Lung (tissue), 17 donors: ENCODE measurements at places on chromosomes 12 and 14.

GRCh38 chr12:12880537-12880936 lies 10.8 kb upstream of the GPRC5A start:
- H3K27ac ChIP-seq = no peak overlapping the region
- DNase-seq = no peak
- no peaks in the 10 kb centered on the region for H3K27me3 ChIP-seq
- no peaks in the 10 kb centered on the region for H3K4me1 ChIP-seq

DNA sequence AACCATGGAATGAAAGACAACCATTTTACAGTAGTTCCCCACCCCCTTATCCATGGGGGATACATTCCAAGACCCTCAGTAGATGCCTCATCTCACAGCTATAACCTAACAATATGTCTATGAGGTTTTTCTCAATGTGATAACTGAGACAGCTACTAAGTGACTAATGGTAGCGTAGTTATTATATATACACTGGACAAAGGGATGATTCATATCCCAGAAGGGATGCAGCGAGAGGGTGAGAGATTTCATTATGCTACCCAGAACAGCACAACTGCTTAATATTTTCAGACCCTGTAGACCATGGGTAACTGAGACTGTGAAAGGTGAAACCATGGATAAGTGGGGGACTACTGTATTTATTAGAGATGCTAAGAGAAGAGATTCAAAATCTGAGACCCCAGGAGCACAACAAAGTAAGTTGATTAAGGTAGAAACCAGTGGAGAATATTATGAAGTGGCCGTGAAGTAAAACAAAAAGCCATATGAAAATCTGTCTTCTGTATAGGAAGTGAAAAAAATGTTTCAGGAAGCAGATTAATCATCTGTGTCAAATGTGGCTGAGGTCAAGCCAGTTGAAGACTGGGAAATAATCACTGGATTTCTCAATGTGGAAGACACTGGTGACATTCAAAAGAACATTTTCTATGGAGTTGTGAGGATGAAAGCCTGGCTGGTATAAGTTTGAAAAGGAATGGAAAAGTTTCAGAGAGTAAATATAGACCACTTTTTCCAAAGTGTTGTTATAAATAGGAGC lies 77.2 kb downstream of the RPL10L start:
- no peak overlapping the region for H3K27ac ChIP-seq
- DNase-seq = no peak
- H3K4me3 ChIP-seq = no peak overlapping the region

DNA sequence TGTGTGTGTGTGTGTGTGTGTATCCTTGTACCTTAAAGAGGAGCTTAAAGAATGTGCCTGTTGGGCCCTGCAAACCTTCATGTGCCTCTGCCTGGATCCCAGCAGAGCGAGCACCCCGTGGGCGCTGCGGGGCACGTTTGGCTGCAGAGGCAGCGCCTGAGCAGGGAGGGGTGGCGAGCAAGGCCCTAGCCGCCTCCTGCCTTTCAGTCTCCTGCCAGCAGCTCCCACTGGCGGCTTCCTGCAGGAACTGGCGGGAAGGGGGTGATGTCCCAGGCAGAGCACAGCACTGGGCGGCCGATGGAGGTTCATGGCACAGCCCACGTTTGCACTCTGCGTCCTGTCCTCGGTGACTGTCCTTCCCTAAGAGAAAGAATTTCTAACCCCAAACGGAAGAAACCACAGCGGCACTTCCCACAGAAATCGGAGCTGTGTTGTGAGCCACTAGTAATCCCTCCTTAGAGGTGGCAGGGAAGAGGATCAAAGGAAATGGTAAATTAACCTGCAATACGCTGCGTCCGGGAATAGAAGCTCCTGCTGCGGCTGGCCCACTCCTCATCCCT lies 19.8 kb downstream of the ZBTB42 start:
- peaks cover 2% of the 10 kb centered on the region for H3K4me1 ChIP-seq
- DNase-seq = peak; percentile 76
- no peaks in the 10 kb centered on the region for H3K27me3 ChIP-seq

- H3K4me3 ChIP-seq = no peak overlapping the region
- no peak overlapping the region for H3K27ac ChIP-seq
- no peaks in the 10 kb centered on the region for H3K27me3 ChIP-seq
- no peaks in the 10 kb centered on the region for H3K36me3 ChIP-seq
- peaks cover 2% of the 10 kb centered on the region for H3K4me1 ChIP-seq
These were observed 4.6 kb downstream of the AP1G2 start for GRCh38 chr14:23562822-23563472.
